NCI-H1930 (cell line): ENCODE measurements at places on chromosomes 11 and 22.

DNA sequence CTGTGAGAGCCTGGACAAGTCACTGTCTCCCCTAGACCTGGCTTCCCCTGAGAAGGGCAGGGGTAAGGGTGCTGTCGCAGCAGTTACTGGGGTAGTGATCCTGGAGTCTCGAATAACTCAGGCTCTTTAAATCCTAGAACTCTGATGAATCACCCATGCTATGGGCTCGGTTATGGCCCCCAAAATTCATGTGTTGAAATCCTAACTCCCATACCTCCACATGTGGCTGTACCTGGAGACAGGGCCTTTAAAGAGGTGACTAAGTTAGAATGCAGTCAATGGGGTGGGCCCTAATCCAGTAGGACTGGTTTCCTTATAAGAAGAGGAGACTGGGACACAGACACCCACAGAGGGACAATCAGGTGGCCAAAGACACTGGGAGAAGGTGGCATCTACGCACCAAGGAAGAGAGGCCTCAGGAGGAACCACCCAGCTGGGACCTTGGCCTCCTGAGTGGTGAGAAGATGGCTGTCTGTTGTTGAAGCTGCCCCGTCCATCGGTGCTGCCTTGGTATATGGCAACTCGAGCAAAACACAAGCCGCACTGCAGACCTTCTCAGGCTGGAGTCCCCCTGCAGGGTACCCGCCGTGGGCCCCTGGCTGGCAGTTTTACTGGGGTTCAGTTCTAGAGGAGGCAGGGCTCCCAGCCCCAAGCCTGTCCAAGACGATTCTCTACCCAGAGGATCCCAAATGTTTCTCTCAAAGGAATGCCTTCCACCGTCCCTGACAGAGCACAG lies 48.8 kb upstream of the SHISAL1 start:
- DNase-seq: no peak

DNA sequence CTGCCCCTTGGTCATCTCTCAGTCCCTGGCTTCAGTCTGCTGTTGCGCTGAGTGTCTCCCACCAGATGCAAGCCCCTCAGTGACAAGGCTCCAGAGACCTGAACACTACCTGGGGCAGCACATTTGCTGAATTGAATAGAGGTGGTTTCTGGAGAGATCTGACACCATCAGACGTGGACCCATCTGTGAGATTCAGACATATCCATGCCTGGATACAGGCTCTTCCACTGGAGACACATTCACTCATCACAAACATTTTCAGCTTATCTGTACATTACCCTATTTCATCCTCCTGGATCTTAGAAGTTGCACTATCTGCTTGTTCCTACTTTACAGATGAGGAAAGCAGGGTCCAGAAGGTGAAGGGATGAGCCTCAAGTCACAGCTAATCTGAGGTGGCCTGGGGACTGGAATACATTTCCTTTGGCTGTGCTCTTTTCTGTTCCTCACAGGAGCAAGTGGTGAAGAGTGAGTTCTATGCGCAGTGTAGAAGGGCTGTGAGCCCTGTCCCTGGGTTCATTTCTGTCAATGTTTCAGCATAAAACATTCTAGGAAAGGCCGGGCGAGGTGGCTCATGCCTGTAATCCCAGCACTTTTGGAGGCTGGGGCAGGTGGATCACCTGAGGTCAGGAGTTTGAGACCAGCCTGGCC lies 19.0 kb downstream of the ATG16L2 start:
- DNase-seq: no peak

DNA sequence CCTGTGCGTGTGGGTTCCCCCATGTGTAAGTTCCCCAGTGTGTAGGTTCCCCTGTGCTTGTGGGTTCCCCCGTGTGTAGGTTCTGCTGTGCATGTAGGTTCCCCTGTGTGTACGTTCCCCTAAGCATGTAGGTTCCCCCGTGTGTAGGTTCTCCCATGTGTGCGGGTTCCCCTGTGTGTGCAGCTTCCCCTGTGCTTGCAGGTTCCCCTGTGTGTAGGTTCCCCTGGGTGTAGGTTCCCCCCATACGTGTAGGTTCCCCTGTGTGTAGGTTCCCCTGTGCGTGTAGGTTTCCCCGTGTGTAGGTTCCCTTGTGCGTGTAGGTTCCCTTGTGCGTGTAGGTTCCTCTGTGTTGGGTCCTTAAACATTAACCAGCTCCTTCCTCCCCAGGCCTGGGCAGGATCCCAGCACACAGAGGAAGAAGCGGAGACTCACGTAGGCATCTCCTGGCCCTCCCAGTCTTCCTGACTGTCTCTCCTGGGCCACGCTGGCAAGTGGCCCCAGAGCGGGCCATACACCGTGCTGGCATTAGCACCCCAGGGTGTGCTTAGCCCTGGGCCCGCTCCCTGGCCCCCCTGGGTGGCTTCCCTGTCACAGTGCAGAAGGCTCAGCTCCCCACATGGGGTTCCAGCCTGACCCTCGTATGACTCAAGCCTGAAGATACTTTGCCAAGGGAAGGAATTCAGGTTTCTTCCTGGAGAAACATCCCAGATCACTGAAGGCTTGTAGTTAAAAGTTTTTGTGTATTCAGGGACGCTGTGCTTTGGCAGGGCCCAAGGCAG lies 2.8 kb upstream of the GRAMD4 start:
- DNase-seq: no peak

- DNase-seq: no peak
Measured at GRCh38 chr11:41459465-41460401, at the start of gene LRRC4C. TSS of gene LRRC4C (minus strand) at chr11:41459652.
